T-helper 2 cell treated with Interferon-gamma antibody and Interleukin-4, amounts not matched to agents 100 ng/mL and 5 ng/mL, for 36 hours (primary cell): ENCODE measurements at places on chromosomes 7 and 10. TPM values are rescaled to one million over a fixed set of nuclear protein-coding genes. Genes with fewer than 3 reads are reported as not detected.

OR2A12 gene
- total RNA-seq: not detected in 2 replicates

NAT16 gene
- total RNA-seq: not detected in 2 replicates

RPEL1 gene
- not detected in 2 replicates for total RNA-seq

CAV1 gene
- not detected in 2 replicates for total RNA-seq

GFRA1 gene
- total RNA-seq: not detected in 2 replicates

H2BK1 gene
- total RNA-seq: 0.48 and 1.1 TPM in 2 replicates

MYH16 gene
- total RNA-seq: not detected in 2 replicates

LIPF gene
- not detected in 2 replicates for total RNA-seq

RAPGEF5 gene
- 0.27 and 0.41 TPM in 2 replicates for total RNA-seq

UCMA gene
- not detected in 2 replicates for total RNA-seq

PNLIP gene
- total RNA-seq: not detected in 2 replicates

AKR1C8 gene
- 0.20 and 0.23 TPM in 2 replicates for total RNA-seq

AKAP9 gene
- total RNA-seq: 41.6 and 46.8 TPM in 2 replicates

SLC26A4 gene
- 3.5 and 4.5 TPM in 2 replicates for total RNA-seq

TMEM236 gene
- total RNA-seq: 0.05 TPM in 1 of 2 replicates, not detected in the other

STAG3 gene
- 19.2 and 21.7 TPM in 2 replicates for total RNA-seq

HTR5A gene
- total RNA-seq: not detected in 2 replicates

ZNF775 gene
- total RNA-seq: 4.2 and 4.8 TPM in 2 replicates

PON1 gene
- total RNA-seq: not detected in 2 replicates

OR2A1 gene
- 0.09 TPM in 1 of 2 replicates, not detected in the other for total RNA-seq

SHOC2 gene
- total RNA-seq: 42.9 and 43.9 TPM in 2 replicates

TEX47 gene
- not detected in 2 replicates for total RNA-seq

OGDHL gene
- total RNA-seq: 0.20 and 0.36 TPM in 2 replicates

RBM20 gene
- 0.07 and 0.09 TPM in 2 replicates for total RNA-seq

PITX3 gene
- total RNA-seq: not detected in 2 replicates

EPHA1 gene
- total RNA-seq: 0.73 and 1.9 TPM in 2 replicates

LARP4B gene
- 117 and 119 TPM in 2 replicates for total RNA-seq

HOXA7 gene
- total RNA-seq: not detected in 2 replicates

SLK gene
- total RNA-seq: 26.8 and 27.4 TPM in 2 replicates

ENTPD1 gene
- total RNA-seq: 16.8 and 20.4 TPM in 2 replicates

GRM3 gene
- total RNA-seq: not detected in 2 replicates

FRAT1 gene
- 4.1 and 5.0 TPM in 2 replicates for total RNA-seq

EXOSC1 gene
- 53.9 and 55.1 TPM in 2 replicates for total RNA-seq

XRCC2 gene
- total RNA-seq: 19.9 and 20.2 TPM in 2 replicates

SKIDA1 gene
- total RNA-seq: 0.16 and 0.25 TPM in 2 replicates

ZNF503 gene
- 0.07 and 0.18 TPM in 2 replicates for total RNA-seq

PIP gene
- total RNA-seq: not detected in 2 replicates

TMEM72 gene
- not detected in 2 replicates for total RNA-seq

ST8SIA6 gene
- total RNA-seq: 0.27 and 0.32 TPM in 2 replicates

JCAD gene
- 2.5 and 3.2 TPM in 2 replicates for total RNA-seq

NODAL gene
- 0.09 and 0.11 TPM in 2 replicates for total RNA-seq

PIK3CG gene
- total RNA-seq: 35.5 and 36.8 TPM in 2 replicates

SORCS3 gene
- not detected in 2 replicates for total RNA-seq

CALML3 gene
- total RNA-seq: not detected in 2 replicates

ENKUR gene
- total RNA-seq: not detected in 2 replicates

SEC31B gene
- 268 and 278 TPM in 2 replicates for total RNA-seq

DPYSL4 gene
- total RNA-seq: 11.1 and 11.8 TPM in 2 replicates
